ENCODE measurements at places on chromosomes 12 and 14. TPM values are rescaled to one million over a fixed set of nuclear protein-coding genes. Genes with fewer than 3 reads are reported as not detected.

SLC25A47 gene
- not detected for total RNA-seq

B3GNT4 gene
- total RNA-seq, result 0.19 TPM

PTGES3 gene
- total RNA-seq, result 284 TPM

L3HYPDH gene
- total RNA-seq, result 16.8 TPM

DNA sequence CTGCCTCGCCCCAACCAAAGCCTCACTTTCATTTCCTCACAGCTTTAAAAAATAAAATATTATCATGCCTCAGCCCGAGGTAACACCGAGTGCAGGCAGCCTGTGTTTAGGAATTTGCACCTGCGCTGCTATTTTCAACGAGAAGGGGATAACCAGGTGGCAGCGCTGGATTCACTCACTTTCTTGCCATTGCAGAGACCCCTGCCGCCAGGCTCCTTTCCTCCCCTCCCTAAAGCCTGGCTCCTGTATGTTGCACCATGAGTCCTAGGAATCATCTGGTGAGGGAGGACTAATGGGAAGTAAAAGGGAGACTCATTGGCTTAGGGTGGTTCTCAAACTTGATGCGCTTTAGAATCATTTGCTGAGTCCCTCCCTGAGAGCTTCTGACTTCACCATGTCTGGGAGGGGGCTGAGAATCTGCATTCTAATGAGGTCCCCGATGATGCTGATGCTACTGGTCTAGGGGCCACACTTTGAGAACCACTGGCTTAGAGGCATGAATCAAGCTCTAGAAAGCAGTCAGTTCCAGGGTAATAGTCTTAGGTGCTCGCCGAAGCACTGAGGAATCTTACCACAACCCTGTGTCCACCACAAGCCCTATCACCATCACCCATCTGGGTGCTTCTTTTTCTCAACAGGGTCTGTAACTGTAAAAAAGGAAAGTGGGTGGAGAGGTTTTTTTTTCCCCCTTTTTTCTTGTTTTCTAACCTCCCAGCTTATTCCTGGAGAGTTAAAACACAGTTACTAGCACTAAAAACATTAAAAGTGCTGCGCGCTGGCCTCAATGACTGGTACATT, 83.8 kb downstream of the SLC38A1 start:
- no peak for DNase-seq

DNA sequence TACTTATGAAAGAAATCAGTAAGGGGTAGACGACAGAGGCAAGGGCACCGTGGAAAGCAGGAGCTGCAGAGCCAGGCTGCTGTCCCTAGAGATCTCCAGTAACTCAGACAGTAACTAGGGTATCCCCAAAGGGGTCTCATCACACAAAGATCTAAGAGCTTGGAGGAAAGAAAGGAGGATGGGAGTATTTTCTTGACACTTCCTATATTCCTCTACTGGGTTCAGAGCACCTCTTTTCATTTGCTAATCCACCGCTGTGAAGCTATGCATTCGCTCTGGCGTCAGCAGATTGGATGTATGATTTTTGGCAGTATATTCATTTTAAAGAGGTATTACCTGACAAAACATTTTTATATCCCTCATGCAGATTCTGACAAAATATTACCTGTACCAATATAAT, 12.6 kb downstream of the USP44 start:
- DNase-seq, result no peak

DNA sequence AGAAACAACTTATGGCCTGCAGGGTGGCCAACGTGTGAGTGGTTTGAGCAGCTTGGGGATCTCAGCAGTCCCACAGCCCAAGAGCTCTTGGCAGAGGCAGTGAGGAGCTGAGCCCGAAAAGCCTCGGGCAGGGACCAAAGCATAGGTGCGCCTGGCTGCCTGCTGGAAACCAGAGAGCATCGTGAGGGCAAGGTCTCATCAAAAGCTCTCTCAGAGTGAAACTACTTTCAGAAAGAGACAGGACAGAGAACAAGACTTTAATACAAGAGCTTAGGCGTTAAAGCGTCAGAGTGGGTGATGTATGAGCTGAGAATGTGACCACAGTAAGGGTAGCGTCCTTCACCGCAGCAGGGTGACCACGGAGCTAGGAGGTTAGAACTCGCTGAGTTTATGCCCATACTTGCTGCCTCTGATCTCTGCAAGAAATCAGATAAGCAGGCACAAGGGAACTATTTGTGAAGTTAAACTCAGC, 30.8 kb downstream of the LGMN start:
- DNase-seq, result no peak

DNA sequence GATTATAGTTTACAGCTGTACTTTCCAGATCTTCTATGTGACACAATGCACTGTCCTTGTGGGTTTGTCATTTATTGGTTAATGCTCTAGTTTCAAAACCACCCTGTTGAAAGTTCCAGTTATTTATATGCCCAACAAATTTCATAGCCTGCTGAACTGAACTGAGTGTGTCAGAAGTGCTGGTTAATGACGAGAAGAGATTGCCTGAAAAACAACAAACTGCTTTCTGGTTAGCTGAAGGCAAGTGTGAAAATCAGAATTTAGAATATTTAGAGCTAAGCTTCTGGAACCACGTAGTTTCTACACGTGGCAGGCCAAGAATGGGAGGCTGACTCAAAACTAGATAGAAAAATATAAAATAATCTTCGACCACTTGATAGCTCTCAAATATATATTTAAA, 19.1 kb upstream of the RIN3 start:
- no peak for DNase-seq

DNA sequence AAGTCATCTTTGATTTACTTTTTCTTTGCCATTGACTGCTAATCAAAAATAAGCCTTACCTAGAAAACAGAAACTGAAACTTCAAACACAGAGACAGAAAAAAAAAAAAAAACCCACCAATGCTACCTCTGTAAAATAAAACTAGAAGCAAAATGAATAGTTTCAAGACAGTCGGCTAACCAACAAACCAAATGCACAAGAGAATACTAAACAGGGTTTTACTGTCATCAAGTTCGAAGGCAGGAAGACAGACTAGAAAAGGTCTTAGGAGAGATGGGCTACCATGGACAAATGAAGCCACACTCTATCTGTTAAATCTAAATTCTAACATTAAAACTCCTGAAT, 59.5 kb downstream of the SEL1L start:
- no peak for DNase-seq

DNA sequence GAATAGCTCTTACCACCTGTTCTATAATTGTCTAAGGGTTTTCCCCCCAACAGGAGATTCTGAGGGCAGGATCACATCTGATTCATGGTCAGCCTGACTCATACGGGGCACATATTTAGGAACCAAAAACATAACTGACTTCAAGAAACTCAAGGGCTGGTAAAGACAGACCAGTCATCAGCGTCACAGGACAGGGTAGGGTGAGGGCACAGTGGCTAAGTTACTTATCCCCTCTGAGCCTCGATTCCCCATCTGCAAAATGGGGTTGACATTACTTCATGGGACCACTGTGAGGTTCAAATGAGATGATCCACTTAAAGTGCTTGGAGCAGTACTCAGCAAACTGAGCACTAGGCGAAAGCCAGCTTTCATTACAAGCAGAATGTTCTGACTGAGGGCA, 606 bp downstream of the CINP start:
- DNase-seq, result no peak

DNA sequence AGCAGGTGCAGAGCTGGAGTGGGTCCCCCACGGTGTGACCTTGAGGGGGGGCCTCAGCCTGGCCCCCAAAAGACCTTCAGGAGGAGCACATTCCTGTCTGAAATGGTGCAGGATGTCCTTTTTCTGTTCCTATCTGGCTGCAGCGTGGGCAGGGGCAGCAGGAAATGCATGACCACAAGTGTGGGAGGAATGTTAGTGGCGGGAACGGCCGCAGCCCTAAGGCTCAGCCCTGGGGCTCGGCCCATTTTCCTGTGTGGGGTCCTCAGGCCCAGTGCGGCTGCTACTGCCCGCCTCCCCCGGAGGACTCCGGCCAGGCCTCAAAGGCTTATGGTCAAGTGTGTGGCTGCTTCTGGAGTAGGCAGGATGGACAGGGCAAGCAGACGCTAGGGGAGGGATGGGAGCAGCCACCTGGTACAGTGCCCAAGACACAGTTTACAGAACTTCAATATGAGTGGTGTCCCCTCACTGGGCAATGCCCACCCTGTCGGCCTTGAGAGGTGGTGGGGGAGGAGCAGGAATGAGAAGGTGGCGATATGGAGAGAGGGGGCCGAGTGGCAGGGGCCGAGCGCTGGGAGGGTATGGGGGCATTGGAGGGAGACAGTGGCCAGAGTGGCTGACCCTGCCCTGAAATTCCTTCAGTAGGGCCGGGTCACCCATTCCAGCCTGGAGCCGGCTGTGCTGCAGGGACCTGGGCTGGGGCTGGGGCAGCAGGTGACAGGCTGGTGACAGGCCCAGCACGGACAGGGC, 137.4 kb downstream of the CALM1 start:
- DNase-seq, result no peak

DNA sequence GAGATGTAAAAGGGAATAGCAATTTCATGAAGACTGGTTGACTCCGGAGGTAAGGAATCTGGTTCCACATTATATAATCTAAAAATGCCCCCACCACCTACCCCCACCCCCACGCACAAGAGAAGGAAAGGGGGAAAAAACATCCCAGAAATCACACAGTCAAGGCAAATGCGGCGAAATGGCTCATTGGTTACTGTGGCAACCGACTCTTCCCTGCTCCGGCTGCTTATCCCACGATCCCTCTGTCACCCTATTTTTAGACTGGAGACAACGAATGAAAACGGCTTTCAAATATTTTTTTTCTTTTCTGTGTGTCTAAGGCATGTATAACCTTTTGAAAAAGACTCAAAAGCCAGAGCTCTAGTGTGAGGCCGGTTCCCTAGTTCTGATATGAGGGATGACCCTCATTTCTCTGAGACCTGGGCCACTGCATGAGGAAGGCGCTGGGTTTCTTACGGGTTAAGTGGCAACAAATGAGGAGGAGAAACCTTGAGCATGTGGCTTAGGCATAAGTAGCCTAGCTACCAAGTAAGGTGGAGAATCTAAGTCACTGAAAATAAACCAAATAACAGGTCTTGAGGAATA, 148.3 kb upstream of the GRIN2B start:
- no peak for DNase-seq

DNA sequence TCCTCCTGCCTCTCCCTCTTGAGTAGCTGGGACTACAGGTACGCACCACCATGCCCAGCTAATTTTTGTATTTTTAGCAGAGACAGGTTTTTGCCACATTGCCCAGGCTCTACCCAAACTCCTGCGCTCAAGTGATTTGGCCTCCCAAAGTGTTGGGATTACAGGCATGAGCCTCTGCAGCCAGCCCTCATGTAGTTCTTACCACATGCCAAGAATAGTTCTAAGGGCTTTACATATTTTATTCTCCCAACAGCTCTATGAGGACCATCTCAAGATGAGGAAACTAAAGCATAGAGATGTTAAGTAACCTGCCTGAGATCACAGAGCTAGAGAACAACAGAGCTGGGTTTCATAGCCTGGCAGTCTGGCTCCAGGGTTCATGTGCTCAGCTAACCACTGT, 37.9 kb upstream of the ALDH2 start:
- DNase-seq, result no peak

DNA sequence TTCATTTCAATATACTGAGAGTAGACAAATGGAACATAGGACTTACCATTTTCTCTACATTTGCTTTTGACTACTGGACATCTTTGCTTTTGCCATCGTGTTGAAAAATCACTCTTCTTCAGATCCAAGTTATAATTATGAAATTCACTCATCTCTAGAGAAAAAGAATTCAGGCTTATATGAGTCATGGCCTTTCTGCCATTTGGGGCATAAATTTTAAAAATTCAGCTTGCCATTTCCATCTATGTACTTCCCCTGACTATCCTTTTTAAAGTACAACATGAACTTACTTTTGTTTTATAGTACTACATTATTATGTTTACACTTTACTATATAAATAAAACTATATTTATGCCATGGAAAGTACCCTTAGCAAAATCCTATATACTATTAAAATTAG, 3.0 kb downstream of the KLRK1 start:
- no peak for DNase-seq

Measured in neural crest cell (in vitro differentiated cells).